Activated T-cell treated with anti-CD3 and anti-CD28 coated beads, Interleukin-2, amount 50 U/mL, for 72 hours (primary cell): ENCODE measurements at places on chromosomes 1 and 21.

DNA sequence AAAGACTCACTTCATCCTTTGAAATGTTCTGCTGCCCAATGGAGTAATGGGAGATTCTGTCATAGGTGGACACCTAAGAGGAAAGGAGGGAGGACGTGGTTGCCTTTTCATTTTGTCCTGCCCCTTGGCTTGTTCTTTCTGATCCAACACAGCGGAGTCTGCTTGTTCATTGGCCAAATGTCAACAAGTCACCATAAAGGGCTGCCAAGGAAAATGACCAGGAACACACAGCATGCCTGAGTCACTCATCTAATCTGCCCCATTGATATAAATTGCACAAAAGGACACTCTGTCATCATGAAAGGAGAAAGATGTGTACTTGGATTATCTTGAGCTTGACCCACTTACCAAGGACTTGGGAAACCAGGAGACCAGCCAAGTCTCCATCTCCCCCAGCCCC lies 422.9 kb downstream of the SETD4 start:
- DNase-seq: no peak

DNA sequence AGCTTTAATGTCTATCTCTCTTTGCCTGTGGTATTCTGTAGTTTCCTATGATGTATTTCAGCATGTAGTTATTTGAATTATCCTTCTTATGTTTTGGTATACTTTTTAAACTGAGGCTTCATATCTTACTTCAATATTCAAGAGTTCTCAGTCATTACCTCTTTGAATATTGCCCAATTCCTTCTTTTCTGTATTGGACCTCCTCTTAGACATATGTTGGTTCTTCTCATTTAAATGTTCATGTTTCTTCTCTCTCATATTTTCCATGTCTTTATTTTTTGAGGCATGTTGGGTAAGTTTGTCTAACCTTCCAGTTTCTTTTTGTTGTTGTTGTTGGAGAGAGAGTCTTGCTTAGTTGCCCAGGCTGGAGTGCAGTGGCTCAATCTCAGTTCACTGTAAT lies 140.6 kb downstream of the MRPS6 start:
- DNase-seq: no peak

GRCh38 chr1:168320800-168321450 lies 40.2 kb downstream of the TBX19 start:
- DNase-seq: peak; percentile 27

GRCh38 chr1:105785021-105785420 lies 1271.5 kb upstream of the PRMT6 start:
- DNase-seq: no peak

GRCh38 chr1:108843390-108844137 lies 13.3 kb downstream of the AKNAD1 start:
- DNase-seq: no peak

GRCh38 chr1:67479146-67479891 lies 49.1 kb upstream of the SERBP1 start:
- DNase-seq: peak; percentile 9

GRCh38 chr1:155079210-155079486 lies 511 bp downstream of the EFNA3 start:
- DNase-seq: no peak

DNA sequence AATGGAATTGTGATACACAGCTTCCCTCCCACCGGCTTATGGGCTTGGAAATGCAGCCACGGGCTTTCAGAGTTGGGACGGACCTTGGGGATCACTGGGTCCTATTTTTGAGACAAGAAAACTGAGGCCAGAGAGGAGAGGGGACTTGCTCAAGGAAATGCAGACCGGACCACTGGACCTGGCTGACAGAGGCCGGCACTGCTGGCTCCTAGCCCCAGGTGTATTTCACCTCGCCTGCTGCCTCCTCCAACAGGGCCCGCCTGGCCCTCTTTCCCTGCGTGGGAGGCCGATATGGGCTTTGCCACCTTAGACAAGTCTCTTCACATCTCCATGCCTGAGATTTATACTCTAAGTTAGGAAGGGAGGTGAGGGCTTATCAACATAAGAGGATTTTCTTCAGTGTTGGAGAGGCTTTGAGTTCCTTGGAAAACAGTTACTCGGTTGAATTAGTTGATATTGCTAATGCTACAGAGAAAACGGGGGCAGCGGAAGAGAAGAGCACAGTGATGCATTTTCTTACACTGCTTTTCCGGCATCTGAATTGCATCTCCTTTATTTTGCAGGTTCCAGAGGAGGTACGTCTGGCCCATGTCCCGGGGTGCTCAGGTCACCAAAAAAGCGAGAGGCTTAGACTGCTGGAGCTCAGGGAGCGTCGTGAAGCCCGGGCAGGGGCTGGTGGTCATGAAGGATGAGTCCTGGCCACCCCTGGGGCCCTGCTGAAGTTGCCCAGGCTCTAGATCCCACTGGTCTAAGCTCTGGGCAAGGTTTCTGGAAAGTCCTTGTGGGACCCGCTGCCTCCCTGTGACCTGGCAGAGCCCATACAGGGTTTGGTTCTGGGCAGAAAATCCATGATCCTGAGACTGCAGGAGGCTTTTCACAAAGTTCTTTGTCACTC lies 44.7 kb downstream of the CAPN2 start:
- no peak for DNase-seq

DNA sequence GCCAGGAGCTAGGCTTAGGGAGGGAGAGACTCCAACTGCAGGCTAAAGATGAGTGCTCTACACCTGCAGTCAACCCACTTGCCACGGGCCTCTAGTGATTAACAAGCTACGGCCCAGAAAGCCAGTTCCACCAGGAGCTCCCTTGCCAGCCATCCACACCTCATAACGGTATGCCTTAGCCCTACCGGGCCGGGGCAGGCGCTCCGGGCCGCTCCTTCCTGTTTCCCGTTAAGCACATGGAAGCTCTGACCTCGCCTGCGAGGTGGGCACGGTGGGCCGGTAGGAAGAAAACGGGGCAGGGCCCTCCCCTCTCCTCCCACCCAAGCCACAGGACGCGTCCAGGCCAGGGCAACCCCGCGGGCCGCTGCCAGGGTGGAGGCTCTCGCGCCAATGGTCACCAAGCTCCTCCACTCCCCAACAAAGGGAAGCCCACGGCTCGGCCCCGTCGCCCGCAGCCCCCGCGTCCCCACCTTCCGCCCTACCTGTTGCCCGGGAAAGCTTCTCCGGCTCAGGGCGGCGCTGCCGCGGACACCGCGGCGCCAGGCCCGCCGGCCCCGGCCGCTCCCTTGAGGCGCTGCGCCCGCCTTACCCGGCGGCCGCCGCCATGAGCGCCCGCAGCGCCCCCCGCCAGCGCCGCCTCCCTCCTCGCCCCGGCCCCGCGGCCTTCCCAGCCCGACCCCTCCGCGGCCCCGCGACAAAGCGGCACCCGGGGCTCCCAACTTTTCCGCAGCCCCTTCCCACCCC lies 627 bp downstream of the CERS2 start:
- peak; percentile 52 for DNase-seq

DNA sequence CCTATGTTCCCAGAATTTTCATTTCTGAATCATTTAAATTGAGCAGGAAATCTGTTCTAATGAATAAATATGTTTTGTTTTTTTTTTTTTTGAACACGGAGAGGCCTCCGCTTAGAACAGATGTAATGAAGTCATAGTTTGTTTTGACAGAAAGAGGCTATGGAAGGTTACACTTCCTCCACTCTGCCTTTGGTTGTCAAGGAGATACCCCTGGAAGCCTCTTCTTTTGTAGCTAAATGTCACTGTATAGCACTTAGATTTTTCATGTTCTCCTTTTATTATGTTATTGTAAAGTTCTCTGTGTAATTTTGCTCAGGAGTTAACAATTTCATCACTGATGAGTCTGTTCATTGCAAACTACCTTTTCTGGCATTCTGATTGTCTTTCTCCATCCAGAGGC lies 22.7 kb upstream of the GNG12 start:
- no peak for DNase-seq
